ENCODE measurements at places on chromosomes 7 and 10.
A peak's percentile ranks its signal among the peaks of the same experiment; 100 is the strongest.

DNA sequence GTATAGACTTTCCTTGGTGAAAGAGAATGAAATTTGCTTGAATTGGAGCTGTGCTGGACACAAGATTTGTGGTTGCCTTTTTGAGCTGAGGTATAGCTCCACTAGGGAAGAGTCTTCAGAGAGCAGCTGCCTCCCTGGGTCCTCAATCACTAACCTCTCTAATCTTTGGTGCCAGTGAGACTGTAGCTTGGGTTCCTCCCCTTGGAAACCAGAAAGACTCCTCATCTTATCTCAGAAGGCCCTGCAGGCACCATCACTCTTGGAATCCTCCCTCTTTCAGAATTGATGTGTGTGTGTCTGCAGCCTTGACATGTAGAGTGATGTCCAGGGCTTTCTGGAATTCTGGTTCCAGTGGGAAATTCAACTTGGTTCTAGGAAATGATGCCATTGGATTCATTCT lies 426.5 kb downstream of the RPS24 start:
- DNase-seq, result no peak

GRCh38 chr7:18153183-18153748 lies 125.6 kb upstream of the PRPS1L1 start:
- DNase-seq, result no peak

GRCh38 chr7:117766913-117767312 lies 106.3 kb downstream of the CTTNBP2 start:
- DNase-seq, result no peak

DNA sequence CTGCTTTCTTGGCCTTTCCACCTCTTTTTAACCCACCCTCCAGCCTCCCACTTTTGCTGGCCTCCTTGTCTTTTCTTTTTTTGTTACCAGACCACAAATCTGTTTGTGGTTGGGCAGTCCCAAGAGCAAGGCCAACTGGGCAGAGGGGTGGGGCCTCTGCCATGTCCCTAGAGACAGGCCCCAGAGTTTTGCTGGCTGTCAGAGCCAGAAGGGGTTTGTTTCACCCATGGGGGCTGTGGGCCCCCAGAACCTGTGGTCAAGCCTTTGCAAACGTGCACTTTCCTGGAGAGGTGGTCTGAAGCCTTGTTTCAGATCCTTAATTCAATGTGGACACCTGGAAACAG lies 10.3 kb downstream of the ZMIZ1 start:
- DNase-seq, result no peak

GRCh38 chr7:108805808-108806397 lies 236.2 kb downstream of the DNAJB9 start:
- DNase-seq, result peak; percentile 5

- no peak for DNase-seq
These were observed 36.1 kb downstream of the KCTD7 start for GRCh38 chr7:66664590-66665293.

- DNase-seq, result no peak
These were observed 34.7 kb downstream of the IMMP2L start for GRCh38 chr7:111527545-111527944.

- no peak for DNase-seq
These were observed 9.8 kb downstream of the CALHM3 start for GRCh38 chr10:103469201-103469600.

GRCh38 chr7:141702047-141702567 lies at the start of gene DENND11:
Gene DENND11 (minus strand): TSS chr7:141702166. CDS start chr7:141702153, 13 bp downstream.
- DNase-seq, result peak; percentile 39

DNA sequence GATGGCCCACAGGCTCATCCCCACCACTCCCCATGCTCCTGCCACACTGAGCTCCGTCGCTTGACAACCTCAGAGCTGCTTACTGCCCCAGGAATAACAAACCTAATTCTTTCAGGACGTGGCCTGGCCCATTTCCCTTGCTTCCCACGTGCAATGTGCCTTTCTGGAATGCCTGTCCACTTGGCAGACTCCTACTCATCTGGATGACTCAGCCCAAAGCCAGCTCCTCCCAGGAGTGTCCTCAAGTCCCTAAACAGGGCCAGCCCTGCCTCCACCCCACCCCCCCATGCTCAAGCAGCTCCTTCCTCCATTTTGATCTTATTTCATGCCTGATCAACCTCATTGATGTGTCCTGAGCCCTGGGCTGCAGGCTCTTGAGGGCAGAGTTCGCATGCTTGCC lies 164.9 kb upstream of the RNF32 start:
- DNase-seq, result peak; percentile 6

- DNase-seq, result no peak
These were observed 238.2 kb downstream of the DNAJB6 start for GRCh38 chr7:157574914-157575586.

DNA sequence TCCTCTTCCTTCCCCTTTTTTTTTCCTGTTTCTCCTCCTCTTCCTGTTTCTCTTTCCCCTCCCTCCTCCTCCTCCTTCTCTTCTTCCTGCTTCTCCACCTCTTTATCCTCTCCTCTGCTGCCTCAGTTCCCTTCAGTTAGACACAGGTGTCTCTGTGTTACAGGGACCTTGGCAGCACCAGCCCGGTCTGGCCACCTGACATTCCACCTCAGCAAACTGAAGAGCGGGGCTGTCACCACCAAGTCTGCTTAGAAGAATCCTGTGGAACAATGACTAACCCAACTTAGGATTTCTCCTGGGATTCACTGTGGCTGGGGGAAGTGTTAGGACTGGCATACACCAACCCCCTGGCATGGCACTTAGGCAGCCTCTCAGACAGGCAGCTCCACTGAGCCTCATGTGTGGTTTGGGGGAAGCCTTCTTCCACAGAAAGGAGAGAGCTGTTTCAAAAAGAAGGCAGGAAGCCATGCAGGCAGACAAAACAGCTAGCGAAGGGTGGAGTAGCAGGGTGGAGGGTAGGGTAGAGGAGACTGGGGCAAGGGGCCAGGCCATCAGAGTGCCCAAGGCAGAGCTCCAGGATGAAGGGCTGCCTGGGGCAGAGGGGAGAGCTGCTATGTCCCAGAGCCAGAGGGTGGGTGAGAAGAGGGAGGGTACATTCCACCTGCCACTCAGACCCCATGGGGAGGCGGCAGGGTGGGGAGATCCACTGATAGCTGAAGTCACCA lies 13.2 kb upstream of the GDF10 start:
- DNase-seq, result no peak

- DNase-seq, result peak; percentile 86
These were observed 33.4 kb downstream of the CCDC6 start for GRCh38 chr10:59872892-59873463.

- peak; percentile 66 for DNase-seq
These were observed 201.0 kb upstream of the IMMP2L start for GRCh38 chr7:111763221-111763801.

DNA sequence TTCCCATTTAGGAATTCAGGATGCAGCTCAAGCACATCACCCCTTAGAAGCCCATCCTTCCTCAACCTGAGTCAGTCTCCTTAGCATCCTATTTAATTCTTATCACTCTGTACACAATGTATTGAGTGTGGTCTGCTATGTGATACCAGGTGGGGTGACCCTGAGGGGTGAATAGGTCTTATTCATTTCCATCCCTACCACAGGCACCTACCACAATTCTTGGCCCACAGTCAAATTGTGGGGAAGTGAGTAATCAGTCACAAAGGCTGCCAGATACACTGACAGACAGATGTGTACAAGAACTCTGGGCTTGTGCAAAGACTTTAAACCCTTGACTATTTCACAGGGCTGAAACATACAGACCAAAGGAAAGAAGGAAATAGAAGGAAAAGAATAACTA lies 560.5 kb downstream of the PARD3 start:
- peak; percentile 68 for DNase-seq

- no peak for DNase-seq
These were observed 4.8 kb downstream of the EGR2 start for GRCh38 chr10:62811159-62811875.
